ENCODE measurements at places on chromosomes 12 and 14.

DNA sequence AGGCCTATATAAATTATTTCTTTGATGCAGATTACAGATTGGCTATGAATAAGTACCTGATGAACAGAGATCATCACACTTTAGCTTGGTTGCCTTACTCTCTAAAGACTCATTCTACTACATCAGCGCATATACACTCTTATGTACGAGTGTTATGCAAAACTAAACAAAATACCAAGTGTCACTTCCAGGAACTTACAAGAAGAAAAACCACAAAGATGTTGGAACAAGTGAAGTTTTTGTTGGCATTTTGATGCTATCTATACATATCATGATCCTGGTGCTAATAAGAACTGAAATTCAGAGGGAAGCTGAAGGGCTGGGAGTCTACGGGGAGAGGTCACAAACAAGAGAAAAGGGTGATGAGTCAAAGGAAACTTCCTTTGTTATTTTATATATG lies 47.9 kb upstream of the CERS5 start:
- no peak for DNase-seq

GRCh38 chr12:24232531-24232930 lies 283.1 kb upstream of the SOX5 start:
- DNase-seq = no peak

DNA sequence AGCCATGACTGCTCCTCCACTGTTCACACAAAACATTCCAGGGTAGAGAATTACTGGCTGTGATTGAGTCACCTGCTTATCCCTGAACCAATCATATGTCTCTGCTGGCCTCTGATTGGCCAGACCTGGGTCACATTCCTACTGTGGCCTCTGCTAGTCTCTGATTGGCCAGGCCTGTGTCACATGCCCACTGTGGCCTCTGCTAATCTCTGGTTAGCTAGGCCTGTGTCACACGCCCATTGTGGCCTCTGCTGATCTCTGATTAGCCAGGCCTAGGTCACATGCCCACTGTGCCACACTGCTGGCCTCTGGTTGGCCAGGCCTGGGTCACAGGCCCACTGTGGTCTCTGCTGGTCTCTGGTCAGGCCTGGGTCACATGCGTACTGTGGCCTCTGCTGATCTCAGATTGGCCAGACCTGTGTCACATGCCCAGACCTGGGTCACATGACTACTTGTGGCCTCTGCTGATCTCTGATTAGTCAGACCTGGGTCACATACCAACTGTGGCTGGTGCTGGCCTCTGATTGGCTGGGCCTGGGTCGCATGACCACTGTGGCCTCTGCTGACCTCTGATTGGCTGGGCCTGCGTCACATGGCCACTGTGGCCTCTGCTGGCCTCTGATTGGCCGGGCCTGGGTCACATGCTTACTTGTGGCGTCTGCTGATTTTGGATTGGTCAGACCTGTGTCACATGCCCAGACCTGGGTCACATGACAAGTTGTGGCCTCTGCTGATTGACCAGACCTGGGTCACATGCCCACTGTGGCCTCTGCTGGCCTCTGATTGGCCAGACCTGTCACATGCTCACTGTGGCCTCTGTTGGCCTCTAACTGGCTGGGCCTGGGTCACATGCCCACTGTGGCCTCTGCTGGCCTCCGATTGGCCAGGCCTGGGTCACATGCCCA lies 251.6 kb downstream of the SLC15A4 start:
- no peak for DNase-seq

DNA sequence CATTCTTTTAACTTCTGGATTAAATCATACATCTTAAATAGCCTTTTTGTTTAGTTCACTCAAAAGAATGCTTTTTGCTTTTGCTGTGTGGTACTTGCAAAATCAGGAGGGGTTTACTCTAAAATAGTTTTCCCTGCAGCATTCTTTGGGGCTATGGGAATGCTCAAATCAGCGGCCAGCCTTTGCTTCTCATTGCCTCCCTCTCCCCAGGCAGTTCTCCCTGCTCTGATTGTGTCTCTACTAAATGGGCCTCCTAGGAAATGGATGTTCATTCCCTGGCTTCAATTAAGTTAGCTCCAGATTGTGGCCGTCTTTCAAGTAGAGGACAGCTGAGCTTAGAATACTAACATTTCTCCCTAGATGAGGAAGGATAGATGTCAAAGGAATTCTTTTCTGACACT lies 4.4 kb downstream of the TULP3 start:
- DNase-seq = peak; percentile 15

- DNase-seq = no peak
Measured at GRCh38 chr12:40192704-40193255, 32.0 kb upstream of the LRRK2 start.

GRCh38 chr12:83893101-83893500 lies 1019.5 kb downstream of the SLC6A15 start:
- DNase-seq = no peak

- peak; percentile 65 for DNase-seq
Measured at GRCh38 chr12:53005215-53005985, 856 bp upstream of the EIF4B start.

DNA sequence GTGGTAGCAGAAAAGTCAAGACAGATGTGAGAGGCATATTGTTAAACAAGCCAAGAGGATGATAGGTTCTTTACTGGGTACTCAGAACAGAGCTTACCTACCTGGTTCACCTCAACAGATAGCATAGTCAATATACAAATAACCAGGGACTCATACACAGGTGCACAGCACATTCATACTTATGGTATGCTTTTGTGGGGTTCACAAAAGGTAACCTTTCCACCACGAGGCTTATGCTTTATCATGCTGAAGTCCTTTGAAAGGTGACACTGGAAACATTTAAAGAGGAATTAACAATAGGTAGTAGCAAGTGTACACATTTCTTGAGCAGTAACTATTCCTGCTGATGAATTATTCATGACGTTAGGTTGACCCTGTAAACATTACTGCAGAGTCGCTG lies 42.2 kb upstream of the MBIP start:
- no peak for DNase-seq

- DNase-seq = peak; percentile 36
Measured at GRCh38 chr12:129605666-129606065, 298.2 kb downstream of the TMEM132D start.

- peak; percentile 52 for DNase-seq
Measured at GRCh38 chr14:104680806-104681688, 8.4 kb upstream of the INF2 start.

DNA sequence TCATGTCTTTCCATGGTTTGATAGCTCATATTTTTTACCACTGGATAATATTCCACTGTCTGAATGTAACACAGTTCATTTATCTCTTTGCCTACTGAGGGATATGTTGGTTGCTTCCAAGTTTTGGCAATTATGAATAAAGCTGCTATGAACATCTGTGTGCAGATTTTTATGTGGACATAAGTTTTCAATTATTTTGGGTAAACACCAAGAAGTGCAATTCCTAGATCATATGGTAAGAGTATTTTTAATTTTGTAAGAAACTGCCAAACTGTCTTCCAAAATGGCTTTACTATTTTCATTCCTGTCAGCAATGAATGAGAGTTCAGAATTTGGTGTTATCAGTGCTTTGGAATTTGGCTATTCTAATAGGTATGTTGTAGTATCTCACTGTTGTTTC lies 43.7 kb upstream of the SLC35F4 start:
- no peak for DNase-seq

GRCh38 chr12:121804417-121805111 lies 755 bp downstream of the SETD1B start:
- DNase-seq = peak; percentile 50

DNA sequence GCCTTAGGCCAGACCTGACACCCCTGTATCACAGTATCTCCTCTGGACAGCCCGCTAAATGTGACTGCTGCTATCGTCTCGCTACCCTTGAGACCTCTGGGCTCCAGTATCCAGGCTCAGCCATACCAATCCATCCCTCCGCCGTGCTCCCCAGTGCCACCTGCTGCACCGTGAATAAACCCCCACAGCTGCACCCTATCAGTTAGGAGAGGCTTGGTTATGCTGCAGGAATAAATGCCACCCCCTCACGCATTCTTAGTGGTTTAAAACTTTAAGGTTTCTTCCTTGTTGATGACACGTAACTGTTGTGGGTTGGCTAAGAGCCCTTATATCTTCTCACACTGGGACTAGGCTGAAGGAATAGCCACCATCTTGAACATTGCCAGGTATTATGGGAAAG lies 12.1 kb downstream of the CCDC63 start:
- peak; percentile 30 for DNase-seq

GRCh38 chr12:49582850-49583249 lies 14.9 kb upstream of the MCRS1 start:
- DNase-seq = no peak

GRCh38 chr12:41604830-41605229 lies 416.7 kb downstream of the PDZRN4 start:
- no peak for DNase-seq

- peak; percentile 13 for DNase-seq
Measured at GRCh38 chr12:89882050-89882449, 173.4 kb upstream of the ATP2B1 start.

GRCh38 chr12:44389038-44389437 lies 487.1 kb downstream of the NELL2 start:
- no peak for DNase-seq

GRCh38 chr12:122182887-122183587 lies at the start of gene LRRC43:
TSS of gene LRRC43 (plus strand) at chr12:122183123. CDS start at chr12:122183145, 22 bp downstream.
- DNase-seq = peak; percentile 79

GRCh38 chr14:69237142-69237541 lies 22.8 kb upstream of the GALNT16 start:
- DNase-seq = no peak

DNA sequence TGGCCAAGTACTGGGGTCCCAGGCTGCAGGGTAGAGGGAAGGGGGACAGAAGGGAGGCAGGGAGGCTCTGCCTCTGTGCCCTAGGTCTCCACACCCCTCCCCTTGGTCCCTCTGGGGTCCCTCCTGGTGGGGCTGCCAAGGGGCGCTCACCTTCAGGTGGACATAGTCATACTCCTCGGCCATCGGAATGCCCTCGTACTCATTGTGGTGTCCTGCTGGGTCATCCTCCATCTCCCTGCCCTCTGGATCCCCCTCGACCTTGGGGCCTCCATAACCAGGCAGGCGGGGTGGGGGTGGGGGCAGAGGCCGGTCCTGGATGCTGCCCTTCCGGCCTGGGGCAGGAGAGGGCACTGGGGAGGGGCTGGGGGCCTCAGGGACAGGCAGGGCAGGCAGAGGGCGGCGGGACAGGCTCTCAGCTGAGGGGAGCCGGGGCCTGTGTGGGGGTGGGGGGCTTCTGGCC lies 5.8 kb downstream of the EFS start:
- no peak for DNase-seq

DNA sequence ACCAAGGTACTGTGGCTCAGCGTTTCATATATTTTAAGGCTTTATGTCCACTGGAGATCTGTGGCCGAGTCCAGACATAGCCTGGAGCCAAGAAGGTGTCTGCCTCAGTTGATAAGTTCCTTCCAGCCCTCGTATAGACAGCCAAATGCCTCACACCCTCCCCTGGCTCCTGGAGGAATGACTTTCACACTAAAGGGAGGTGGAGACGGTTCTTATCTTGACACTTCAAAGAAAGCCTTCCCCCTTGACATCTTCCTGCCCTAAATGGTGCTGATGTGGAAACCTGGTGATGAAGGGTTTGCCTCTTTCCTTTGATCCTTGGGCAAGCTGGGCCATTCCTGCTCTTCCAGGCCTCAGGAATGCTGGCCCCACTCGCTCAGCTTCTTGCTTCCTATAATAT lies 474.8 kb upstream of the TBX3 start:
- no peak for DNase-seq

DNA sequence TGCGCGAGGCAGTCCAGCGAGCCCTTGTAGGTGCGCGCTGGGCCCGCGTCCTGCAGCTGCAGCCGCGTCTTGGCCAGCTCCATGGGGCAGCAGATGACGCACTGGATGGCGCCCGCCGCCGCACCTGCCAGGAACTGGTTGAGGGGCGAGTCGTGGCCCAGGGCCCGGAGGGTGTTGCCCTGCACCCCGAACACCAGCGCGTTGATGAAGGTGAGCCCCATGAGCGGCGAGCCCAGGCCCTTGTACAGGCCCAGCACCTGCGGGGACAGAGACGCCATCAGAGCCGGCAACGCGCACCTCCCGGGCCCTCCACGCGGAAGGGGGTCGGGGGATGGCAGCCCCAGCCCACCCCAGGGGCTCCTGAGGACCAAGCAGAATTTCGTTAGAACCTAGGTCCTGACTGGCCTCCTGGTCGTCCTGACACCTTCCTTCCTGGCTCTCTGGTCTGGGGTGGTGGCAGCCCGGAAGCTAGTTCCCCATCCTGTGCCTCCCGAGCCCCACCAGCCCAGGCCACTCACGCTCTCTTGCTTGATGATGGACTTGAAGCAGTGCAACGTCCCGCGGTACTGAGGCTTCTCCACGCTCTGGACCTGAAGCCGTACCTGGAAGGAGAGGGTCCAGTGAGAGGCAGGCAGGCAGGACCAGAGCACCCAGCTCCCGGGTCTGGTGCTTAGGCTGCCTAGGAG lies 13.3 kb downstream of the SLC25A29 start:
- DNase-seq = no peak

GRCh38 chr14:69986336-69986735 lies 107.1 kb downstream of the SMOC1 start:
- no peak for DNase-seq

DNA sequence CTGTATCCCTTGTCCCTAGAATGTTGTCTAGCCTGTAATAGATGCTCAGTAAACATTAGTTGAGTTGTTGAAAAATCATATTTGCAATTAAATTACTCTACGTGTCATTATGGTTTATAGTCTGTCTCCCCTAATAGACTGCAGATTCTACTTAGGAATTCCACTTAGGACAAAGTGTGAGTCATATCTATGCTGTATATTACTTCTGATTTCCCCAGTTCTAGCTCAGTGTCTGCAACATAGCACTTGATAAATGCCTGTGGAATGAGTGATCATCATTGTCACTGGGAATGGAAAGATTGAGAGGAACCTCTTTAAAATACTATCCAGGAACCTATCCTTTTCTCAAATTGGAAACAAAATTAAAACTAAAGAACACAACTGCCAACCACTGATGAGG lies 99.3 kb downstream of the TBX5 start:
- no peak for DNase-seq

GRCh38 chr12:30930238-30930637 lies 3.7 kb downstream of the TSPAN11 start:
- no peak for DNase-seq

DNA sequence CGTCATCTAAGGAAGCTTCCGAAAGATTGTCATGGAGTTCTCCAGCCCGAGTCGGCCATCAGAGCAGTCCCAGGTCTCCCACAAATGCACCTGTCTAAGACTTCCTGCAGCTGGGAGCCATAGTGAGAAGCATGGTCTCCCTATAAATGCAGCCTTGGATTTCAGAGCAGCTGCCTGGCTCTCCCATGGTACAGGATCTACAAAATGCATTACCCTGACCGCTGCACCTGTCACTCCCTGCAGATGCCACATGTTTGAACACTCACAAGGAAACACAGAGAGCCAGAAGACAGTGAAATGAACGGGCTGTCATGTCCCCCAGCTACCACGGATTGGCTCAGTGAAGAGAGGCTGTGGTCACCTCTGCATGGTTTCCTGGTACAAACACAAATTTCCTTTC lies 702.7 kb downstream of the MED13L start:
- DNase-seq = no peak

GRCh38 chr12:101539148-101539547 lies 55.6 kb upstream of the MYBPC1 start:
- no peak for DNase-seq

All from neural progenitor cell (in vitro differentiated cells).